ENCODE measurements at places on chromosomes 3 and 15.

- DNase-seq = no peak
These were observed 152.5 kb upstream of the ATP10A start for GRCh38 chr15:26015516-26016075.

- DNase-seq = no peak
These were observed 14.2 kb upstream of the IQSEC1 start for GRCh38 chr3:13087320-13087990.

DNA sequence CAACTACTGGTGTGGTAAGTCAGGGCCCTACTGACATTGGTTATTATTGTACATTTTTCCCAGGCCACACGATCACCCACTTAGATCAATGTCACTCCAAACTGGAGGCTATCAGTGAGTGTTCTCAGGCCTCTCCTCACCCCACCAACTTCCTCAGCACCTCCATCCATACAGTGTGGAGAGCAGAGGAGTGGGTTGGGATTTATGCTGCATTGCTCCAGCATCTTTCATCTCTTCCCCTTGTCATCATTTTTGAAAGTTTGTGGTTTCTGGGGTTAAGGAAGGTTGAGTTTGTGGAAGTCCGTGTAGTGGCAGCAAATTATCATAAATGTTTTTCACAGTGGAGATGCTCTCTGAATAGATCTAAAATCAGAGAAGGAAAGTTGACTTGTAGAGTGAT is 60.2 kb downstream of the TLNRD1 start:
- DNase-seq = no peak

GRCh38 chr3:32897001-32897601 is 54.3 kb upstream of the CCR4 start:
- no peak for DNase-seq

- DNase-seq = no peak
These were observed 78.3 kb upstream of the CDIN1 start for GRCh38 chr15:36501063-36501678.

DNA sequence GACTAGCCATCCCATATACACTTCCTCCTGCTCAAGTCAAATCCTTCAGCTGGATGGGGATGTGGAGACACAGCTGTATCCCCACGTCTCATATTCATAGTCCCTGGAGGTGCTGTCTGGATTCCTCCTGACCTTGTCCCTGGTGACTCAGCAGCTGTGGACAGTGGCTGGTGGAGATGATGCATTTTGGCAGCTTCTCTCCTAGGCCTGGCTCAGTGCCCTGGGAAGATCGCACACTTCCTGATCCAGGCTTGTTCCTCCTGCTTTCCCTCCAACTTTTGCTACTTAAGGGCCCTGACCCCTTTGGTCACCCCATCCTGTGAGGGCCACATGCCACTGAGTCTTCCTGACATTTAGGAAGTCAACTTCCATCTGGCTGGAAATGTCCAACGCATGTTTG is 44.4 kb downstream of the ADAMTSL3 start:
- no peak for DNase-seq

GRCh38 chr15:66700802-66701421 is 1.1 kb upstream of the SMAD6 start:
- peak; percentile 97 for DNase-seq

DNA sequence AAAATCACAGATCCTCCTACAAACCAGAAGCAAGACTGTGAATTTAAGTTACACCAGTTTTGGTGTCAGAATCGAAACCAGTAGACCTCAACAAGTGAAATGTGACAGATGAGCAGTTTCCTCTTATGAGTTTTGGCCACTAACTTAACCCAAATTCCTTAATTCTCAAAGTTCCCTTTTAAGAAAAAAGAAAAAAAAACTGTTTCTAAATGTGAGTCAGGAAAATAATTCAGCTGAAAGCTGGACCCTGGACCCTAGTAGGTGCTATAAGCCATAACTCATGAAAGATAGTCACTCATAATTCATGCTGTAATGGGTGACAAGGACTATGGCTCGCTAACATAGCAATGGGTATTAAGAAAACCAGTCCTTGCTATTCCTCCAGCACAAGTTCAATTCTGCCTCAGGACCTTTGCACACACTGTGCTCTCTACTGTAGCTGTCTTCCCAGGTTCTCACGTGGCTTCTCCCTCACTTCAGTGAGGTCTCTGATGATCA is 9.0 kb upstream of the THRB start:
- DNase-seq = no peak

GRCh38 chr3:4983739-4984510 is 4.7 kb downstream of the BHLHE40 start:
- no peak for DNase-seq

- no peak for DNase-seq
These were observed 11.5 kb upstream of the SHF start for GRCh38 chr15:45199136-45199810.

DNA sequence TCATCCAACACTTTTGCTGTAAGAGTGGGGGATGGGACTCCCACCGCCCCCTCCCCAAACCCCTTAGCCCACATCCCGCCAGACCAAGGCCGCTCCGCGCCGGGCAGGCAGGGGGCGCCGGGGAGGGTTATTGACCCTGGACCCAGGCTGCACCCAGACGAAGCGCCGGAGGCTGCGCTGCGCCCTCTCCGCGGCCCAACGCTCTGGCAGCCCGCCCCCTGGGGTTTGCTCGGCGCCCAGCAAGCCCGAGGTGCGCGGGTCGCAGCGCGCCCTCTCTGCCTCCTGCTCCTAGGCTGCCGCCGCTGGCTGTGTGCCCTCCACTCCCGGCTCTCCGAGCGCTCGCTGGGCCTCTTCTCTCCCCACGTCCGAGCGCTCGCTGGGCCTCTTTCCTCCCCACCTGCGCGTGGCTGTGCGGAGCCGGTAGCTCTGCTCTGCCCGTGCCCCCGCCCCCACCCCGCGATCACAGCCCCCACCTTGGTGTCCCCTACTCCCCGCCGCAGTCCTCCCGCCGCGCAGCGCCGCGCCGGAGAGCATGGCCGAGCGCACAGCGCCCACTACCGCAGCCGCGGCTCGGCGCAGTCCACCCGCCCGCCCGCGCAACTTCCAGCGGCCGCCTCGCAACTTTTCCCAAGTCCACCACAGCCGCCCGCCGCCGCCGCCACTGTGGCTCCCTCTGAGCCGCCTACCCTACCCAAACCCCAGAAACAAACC is 1.2 kb downstream of the MECOM start:
- DNase-seq = peak; percentile 85

GRCh38 chr15:66785637-66786036 is 83.6 kb downstream of the SMAD6 start:
- no peak for DNase-seq

- DNase-seq = no peak
These were observed 238.5 kb downstream of the WDR72 start for GRCh38 chr15:53520996-53521395.

- DNase-seq = no peak
These were observed 32.6 kb downstream of the HACD2 start for GRCh38 chr3:123552095-123552714.

- DNase-seq = no peak
These were observed 178.4 kb upstream of the CBLB start for GRCh38 chr3:106047221-106047620.

GRCh38 chr3:181056136-181056732 is 66.7 kb upstream of the DNAJC19 start:
- DNase-seq = no peak

GRCh38 chr3:101687142-101687931 is 819 bp upstream of the RPL24 start:
- DNase-seq = no peak

- no peak for DNase-seq
These were observed 29.8 kb downstream of the PCSK6 start for GRCh38 chr15:101459579-101460300.

GRCh38 chr15:74885461-74885860 is 4.4 kb upstream of the MPI start:
- DNase-seq = no peak

- no peak for DNase-seq
These were observed 348.3 kb downstream of the CGGBP1 start for GRCh38 chr3:87710511-87710910.

DNA sequence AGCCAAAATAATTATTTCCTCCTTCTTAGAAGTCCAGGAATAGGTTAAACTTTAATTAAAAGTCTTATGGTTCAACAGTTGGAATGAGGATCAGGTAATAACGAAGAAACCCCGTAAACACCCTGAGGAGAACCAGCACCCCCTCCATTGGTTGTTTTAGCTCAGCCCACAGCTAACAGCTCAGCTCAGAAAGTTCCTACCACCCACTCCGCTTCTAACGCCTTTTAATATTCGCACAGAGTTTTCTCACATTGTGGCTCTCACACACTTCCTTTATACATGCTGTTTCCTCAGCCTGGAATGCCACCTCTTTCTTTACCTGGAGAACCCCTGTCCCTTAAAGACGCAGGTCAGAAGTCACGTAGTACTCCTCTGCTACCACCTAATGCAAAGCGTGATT is 17.0 kb downstream of the CX3CR1 start:
- no peak for DNase-seq
